SJCRH30 (cell line): ENCODE measurements at places on chromosomes 11 and 22. TPM values are rescaled to one million over a fixed set of nuclear protein-coding genes. Genes with fewer than 3 reads are reported as not detected.
A peak's percentile ranks its signal among the peaks of the same experiment; 100 is the strongest.

The CD248 gene
- 0.30 and 0.45 TPM in 2 replicates for total RNA-seq

The DLG2 gene
- total RNA-seq: 5.3 and 12.1 TPM in 2 replicates

The OR10A3 gene
- not detected in 2 replicates for total RNA-seq

The SYT9 gene
- total RNA-seq: not detected in 2 replicates

The PAMR1 gene
- 1.5 and 2.3 TPM in 2 replicates for total RNA-seq

The FAM180B gene
- 0.16 and 0.43 TPM in 2 replicates for total RNA-seq

The HTR3B gene
- not detected in 2 replicates for total RNA-seq

The OR5T3 gene
- total RNA-seq: not detected in 2 replicates

DNA sequence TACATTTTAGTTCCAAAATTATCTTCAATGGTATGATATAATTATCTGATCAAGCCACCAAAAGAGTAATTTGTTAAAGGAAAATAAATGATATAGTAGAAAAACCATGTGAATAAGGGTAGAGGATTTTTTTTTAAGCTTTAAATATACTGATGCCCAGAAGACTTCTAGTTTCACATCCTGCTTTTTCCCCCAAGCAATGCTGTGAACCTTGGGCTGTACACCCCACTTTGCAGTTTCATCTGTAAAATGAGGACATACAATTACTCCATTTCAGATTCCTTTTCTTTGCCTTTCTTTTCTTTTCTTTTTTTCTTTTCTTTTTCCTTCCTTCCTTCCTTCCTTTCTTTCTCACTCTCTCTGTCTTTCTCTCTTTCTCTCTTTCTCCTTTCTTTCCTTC, 1125.4 kb downstream of the DLG2 start:
- no peak for DNase-seq
- no peak overlapping the region for H3K27ac ChIP-seq
- H3K4me1 ChIP-seq: no peaks in the 10 kb centered on the region
- H3K36me3 ChIP-seq: no peaks in the 10 kb centered on the region
- H3K27me3 ChIP-seq: no peaks in the 10 kb centered on the region

DNA sequence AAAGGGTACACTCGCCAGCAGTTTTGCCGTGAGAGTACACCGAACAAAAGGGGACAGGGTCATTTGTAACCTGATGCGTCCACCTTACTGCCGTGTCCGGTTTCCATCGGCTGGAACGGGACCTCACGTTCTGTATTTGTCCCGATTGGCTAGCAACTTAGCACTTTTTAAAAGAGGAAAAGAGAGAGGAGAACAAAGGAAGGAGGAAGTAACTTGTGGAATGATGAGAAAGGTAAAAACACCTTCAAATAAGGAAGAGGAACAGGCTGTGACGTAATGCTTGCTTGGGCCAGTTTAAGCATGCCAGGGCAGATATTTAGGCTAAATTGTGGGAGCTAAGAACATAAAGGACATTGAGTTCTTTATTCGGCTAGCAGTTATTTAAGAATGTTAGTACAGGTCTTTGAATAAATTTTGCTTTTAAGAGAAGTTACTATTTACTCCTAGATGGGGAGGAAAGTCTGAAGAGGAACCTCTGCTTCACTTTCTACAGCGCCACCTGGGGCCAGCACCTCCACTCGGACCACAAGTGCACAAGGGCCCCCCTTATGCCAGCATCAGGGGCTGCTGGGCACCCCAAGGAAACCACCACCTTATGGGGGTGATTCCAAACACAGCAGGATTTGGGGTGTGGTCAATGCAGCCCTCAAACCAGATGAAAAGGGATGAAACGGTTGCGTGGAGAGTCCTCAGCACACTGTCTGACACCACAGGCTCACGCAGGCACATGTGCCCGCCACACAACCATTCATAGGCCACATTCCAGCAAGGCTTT, 5.8 kb downstream of the ARSA start:
- no peaks in the 10 kb centered on the region for H3K27me3 ChIP-seq
- peaks cover 4% of the 10 kb centered on the region; the same call in 1 of the 2 replicates for H3K4me1 ChIP-seq
- DNase-seq: no peak
- no peaks in the 10 kb centered on the region for H3K36me3 ChIP-seq
- H3K27ac ChIP-seq: no peak overlapping the region

DNA sequence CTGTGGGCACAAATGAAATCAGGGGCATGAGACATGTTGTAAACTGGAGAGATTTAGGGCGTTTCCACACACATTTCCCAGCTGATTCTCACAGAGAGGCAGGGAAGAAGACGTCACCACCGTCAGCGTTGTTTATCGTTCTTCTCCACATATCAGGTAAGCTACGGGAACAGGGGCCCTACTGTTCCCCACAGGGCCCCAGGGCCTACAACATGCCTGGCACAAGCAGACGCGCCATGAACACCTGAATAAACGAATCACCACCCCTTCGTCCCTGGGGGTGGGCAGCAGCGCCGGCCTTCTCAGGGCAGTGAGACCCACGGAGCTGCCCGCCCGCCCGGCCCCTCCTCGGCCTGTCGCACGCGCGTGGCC, 342 bp downstream of the EFCAB6 start:
- no peak for DNase-seq
- H3K27me3 ChIP-seq: no peaks in the 10 kb centered on the region
- H3K4me1 ChIP-seq: no peaks in the 10 kb centered on the region
- no peaks in the 10 kb centered on the region for H3K36me3 ChIP-seq

DNA sequence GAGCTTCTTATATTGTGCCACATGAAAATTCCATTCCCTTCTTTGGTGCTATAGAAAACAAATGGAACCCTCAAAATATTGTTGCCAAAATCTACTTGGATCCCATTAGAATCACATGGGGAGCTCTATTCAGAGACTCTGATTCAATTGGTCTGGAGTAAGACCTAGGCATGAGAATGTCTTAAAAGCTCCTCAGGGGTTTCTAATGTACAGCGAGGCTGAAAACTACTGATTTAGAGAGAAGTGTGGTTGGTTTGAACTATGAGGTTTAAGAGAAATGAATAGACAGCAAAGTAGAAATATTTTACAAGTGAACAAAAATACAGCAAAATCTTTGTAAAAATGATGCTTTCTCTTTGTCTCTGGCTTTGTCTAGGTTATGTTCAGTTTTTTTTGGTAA, 514.7 kb downstream of the CNTN5 start:
- H3K4me1 ChIP-seq: no peaks in the 10 kb centered on the region
- H3K27ac ChIP-seq: no peak overlapping the region
- DNase-seq: no peak
- H3K4me3 ChIP-seq: no peak overlapping the region
- H3K27me3 ChIP-seq: no peaks in the 10 kb centered on the region
- H3K36me3 ChIP-seq: no peaks in the 10 kb centered on the region

DNA sequence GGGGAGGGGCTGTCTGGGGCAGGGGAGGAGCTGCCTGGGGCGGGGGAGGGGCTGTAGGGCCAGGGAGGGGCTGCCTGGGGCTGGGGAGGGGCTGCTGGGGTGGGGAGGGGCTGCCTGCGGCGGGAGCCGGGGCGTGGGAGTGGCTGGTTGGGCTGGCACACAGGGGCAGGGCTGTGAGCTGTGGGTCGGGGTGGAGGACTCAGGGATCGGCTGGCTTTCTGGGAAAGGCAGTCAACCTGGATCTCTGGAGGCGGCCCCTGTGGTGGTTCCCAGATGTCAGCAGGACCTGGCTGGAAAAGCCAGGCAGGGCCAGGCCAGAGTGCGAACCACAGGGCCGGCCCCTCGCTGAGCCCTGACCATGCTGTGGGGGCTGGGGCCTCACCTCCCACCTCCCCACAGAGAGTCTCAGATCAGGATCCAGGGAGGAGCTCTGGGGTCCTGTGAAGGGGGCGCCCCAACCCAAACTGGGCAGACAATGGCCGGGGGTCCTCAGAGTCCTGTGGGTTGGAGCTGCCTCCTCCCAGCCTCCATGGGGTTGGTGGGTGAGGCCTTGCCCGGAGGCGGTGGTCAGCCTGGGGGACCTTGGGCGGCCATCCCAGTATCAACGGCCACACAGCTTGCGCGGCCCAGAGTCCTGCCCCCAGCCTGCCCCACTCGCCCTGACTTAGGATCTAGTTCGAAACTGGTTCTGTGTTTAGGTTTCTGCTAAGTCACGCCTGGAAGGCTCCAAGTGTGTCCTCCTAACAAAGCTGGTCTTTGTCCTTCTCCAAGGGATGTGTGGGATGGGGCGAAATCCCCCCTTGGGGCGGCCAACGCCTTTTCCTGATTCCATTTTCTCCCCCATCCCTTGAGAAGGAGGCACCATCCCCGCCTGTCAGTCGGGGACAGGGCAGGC, 1.9 kb downstream of the MUC5B start:
- H3K4me3 ChIP-seq: no peak overlapping the region
- H3K4me1 ChIP-seq: no peaks in the 10 kb centered on the region
- H3K27me3 ChIP-seq: peaks cover 20% of the 10 kb centered on the region; the same call in 1 of the 2 replicates
- H3K27ac ChIP-seq: no peak overlapping the region
- H3K36me3 ChIP-seq: no peaks in the 10 kb centered on the region

DNA sequence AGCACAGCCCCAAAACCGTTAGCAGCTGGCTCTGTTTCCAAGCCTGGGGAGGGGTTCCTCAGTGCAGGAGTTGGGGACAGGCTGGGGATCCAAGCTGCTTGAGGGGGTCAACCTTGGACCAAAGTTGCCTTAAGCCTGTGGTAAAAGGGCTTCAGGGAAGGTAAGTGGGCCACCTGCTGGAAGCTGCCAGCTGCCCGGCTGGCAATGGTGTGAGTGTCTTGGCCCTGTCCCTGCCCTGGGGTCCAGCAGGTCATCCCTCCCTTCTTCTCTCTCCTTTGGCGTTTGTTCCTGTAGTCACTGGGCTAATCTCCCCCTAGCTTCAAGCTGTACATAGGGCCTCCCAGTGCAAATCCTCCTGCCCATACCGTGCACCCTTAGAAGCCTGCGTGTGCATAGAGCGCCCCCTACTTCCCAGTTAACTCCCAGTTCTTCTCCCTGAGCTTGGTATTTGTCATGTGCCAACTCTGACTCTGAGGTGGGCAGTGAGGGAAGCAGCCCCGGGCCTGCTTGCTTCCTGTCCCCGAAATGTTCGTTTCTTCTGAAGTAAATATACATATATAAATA, 4.4 kb downstream of the TMEM258 start:
- H3K4me1 ChIP-seq: peaks cover 17% of the 10 kb centered on the region
- H3K27me3 ChIP-seq: no peaks in the 10 kb centered on the region
- H3K36me3 ChIP-seq: no peaks in the 10 kb centered on the region; the same call in 1 of the 2 replicates
- DNase-seq: peak; percentile 57
- no peak overlapping the region for H3K4me3 ChIP-seq
- H3K27ac ChIP-seq: no peak overlapping the region

- H3K36me3 ChIP-seq: no peaks in the 10 kb centered on the region
- H3K4me3 ChIP-seq: no peak overlapping the region
- peak; percentile 32 for DNase-seq
- H3K4me1 ChIP-seq: peaks cover 8% of the 10 kb centered on the region
Measured at GRCh38 chr11:10155793-10156490, 138.1 kb downstream of the SBF2 start.

GRCh38 chr11:66691311-66691980, 13.8 kb upstream of the RBM4B start:
- no peak overlapping the region for H3K27ac ChIP-seq
- no peaks in the 10 kb centered on the region for H3K27me3 ChIP-seq
- no peaks in the 10 kb centered on the region for H3K4me1 ChIP-seq
- no peak overlapping the region for H3K4me3 ChIP-seq
- no peak for DNase-seq
